ENCODE measurements at places on chromosomes 12 and 14. TPM values are rescaled to one million over a fixed set of nuclear protein-coding genes. Genes with fewer than 3 reads are reported as not detected.
A peak's percentile ranks its signal among the peaks of the same experiment; 100 is the strongest.

SIRT4 gene
- 1.5 TPM for total RNA-seq

ALX1 gene
- 0.23 TPM for total RNA-seq

PIANP gene
- 0.13 TPM for total RNA-seq

SALL2 gene
- 1.5 TPM for total RNA-seq

PLEKHD1 gene
- total RNA-seq = 0.08 TPM

RHEBL1 gene
- 4.7 TPM for total RNA-seq

- peaks cover 7% of the 10 kb centered on the region for H3K4me1 ChIP-seq
- DNase-seq = no peak
- H3K4me3 ChIP-seq = no peak overlapping the region
- no peaks in the 10 kb centered on the region for H3K36me3 ChIP-seq
Observed at GRCh38 chr12:10408842-10409241, 715 bp downstream of the KLRC4 start.

- no peaks in the 10 kb centered on the region for H3K27me3 ChIP-seq
- H3K36me3 ChIP-seq = no peaks in the 10 kb centered on the region
- no peak for DNase-seq
- no peak overlapping the region for H3K27ac ChIP-seq
- no peak overlapping the region for H3K4me3 ChIP-seq
Observed at GRCh38 chr12:92596383-92596782, 106.4 kb upstream of the PLEKHG7 start.

DNA sequence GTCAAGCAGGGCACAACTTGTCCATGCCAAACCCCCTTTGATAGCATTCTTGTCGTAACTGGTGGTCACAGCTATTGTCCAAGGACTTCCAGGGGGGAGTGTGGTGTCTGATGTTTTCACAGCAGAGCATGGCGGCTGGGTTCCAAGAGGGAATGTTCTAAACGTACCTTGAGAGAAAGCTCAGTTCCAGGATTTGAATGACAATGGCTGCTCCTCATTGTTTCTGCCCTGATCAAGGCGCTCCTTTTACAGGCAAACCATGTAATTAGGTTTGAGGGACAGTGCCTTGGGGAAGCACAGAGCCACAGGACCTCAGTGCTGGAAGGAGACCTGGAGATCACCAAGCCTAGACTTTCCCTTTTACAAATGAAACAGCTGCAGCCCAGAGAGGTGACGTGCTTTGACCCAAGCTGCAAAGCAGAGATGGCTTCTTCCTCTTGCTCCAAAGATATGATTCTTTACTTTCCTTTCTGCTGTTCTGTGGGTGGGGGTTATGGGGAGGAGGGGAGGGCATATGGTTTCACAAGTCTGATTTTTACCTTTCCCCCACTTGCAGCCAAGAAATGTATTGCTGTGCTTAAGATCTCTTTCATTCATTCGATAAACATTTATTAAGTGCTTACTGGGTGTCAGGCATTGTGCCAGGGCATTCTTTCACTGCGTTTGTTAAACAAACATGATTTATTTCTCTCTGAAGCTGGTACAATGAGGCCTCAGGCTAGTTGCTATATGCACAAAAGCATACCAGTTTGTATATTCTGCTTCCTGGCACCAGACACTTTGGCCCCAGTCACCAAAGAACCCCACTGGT lies 172.8 kb downstream of the KTN1 start:
- H3K4me1 ChIP-seq = peaks cover 14% of the 10 kb centered on the region
- H3K4me3 ChIP-seq = no peak overlapping the region
- H3K36me3 ChIP-seq = no peaks in the 10 kb centered on the region
- no peak for DNase-seq
- peak overlapping the region; percentile 57 for H3K27ac ChIP-seq
- no peaks in the 10 kb centered on the region for H3K27me3 ChIP-seq

DNA sequence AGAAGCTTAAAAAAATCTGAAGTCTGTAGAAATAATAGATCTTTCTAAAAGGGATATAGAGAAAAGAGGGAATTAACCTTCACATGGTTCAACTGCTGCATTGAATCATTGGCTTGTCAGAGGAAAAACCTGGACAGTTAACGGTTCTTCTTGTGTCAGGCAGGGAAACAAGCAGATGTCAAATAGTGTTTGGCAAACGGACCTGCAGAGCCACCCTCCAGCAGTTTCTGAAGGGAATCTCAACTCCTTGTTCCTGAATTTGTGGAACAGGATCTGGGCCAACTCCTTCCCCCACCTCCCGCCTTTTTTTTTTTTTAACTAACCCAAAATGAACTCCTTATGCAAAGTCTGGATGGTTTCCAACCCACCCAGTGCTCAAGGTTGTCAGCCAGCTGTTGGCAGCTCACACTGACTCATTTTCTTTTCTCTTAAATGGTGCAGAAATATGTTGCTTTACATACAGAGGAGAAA lies 187.3 kb downstream of the CAND1 start:
- H3K4me1 ChIP-seq = no peaks in the 10 kb centered on the region
- H3K4me3 ChIP-seq = no peak overlapping the region
- no peak overlapping the region for H3K27ac ChIP-seq
- no peak for DNase-seq
- no peaks in the 10 kb centered on the region for H3K36me3 ChIP-seq
- H3K27me3 ChIP-seq = 0 out of 2 replicates have a peak, but pooled peaks cover 4% of the 10 kb centered on the region

DNA sequence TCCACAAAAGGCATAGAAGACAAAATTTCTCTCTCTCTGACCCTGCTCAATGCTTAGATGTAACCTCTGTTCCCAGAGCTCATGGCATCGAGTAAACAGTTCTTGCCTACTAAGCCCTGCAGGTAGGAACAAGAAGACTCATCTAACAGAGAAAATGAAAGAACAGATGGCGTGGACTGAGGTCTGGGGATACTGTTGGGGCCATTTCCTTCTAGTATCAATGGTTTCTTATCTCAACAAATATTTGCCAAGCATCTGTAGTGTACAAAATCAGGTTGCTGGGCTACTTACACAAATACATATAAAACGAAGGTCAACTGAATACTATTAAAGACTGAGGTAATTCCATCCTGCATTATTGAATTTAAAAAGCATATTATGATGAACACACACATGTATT lies 93.3 kb downstream of the RIMBP2 start:
- no peak for DNase-seq
- H3K36me3 ChIP-seq = no peaks in the 10 kb centered on the region
- no peaks in the 10 kb centered on the region for H3K4me1 ChIP-seq
- H3K4me3 ChIP-seq = no peak overlapping the region
- no peaks in the 10 kb centered on the region for H3K27me3 ChIP-seq

DNA sequence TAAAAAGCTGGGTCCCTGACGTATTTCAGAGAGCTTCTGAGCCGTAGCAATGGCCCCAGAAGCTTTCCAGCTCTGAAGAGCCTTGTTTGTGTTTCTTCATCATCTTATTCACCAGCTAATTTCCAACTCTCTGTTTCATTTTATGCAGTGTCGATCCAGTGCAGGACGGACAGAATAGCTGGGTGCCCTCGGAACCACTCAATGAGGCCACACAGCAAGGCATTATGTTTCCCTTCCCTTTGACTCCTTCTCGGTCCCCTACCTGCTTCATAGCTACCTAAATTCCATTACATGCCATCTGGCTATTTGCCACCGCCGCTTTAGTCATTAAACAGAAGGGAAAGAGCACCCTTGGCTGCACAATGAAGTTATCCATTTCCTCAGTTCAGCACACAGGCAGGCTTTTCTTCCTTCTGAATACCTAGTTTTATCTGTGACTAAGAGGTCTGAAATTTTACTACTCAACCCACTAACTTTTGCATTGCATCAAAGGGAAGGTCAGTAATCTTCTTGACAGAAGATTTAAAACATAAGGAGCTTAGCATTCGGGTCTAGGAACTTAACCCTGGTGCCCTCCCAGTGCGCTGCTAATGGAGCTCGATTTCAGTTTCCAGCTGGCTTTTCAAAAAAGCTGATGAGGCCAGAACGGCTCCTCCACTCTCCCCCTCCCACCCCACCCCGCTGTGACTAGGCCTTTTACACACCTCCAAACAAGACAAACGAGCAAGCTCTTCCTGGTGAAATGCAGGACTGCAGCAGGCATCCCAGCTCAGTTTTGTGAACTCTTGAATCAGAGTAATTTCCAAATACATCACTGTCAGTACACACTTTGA lies 176.8 kb downstream of the GXYLT1 start:
- H3K4me1 ChIP-seq = no peaks in the 10 kb centered on the region
- no peak for DNase-seq
- H3K36me3 ChIP-seq = no peaks in the 10 kb centered on the region
- no peak overlapping the region for H3K4me3 ChIP-seq
- H3K27ac ChIP-seq = no peak overlapping the region
- no peaks in the 10 kb centered on the region for H3K27me3 ChIP-seq
